ENCODE measurements at places on chromosomes 4 and X.

DNA sequence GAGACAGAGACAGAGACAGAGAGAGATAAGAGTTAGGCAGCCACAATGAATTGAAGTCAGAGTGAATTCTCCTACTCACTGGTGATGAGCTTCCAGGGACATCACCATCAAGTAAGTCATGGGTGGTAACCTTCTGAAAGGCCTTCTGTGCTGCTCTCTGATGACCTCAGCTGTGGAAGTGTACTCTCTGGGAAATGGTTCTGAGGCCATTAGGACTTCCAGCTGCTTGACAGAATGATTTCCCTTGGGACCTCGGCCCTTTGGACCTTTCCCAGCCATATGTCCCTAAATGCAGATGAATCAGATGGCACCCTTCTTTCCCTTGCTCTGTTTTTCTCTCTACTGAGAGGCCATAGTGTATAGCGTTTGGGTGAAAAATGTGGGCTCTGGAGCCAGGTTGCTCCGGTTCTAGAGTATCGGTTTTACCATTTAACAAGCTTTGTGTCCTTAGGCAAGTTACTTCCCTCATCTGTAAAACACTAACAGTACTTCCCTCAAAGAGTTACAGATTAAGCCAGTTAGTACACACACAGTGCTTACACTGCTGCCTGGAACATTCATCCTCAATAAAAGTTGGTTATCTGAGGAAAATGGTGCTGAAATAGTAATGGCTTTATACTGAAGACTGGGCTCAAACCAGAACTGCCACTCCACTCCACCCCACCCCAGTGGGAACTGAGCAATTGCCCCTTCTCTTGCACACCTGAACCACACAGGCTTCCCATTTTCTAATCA lies 7.6 kb downstream of the SEPTIN11 start:
- no peak for DNase-seq

DNA sequence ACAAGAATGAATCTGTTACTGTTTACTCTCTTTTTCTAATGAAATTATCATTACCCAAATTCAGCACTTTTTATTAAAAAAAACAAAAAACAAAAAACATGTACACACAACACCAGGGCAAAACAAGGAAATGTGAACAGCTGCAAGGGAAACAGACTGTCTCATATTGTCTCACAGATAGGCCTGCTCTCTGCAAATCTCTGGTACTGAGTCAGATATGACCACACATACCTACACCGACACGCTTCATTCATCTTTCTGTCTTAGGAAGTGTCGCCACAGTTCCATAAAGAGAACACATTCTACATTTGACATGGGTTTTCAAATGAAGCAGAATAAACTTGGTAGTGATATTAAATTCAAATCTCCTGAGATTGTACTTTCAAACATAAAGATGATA lies 92.2 kb upstream of the GPR34 start:
- no peak for DNase-seq

DNA sequence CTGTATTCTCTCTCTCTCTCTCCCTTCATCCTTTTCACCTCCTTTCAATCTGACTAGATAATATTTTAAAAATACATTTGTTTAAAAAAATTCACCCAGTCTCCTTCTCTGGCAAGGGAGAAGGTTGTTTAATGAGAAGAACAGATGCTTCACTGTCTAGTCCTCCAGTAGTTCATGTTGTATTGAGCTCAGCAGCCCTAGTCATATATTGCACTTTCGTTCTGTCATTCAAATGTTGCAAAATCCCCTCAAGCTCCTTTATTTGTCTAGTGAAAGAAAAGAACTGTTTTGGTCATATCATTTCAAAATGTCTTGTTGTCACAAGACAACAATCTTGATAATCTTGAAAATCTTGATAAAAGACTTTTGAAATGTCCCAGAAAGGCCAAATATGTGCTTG lies 248.0 kb downstream of the GALNTL6 start:
- no peak for DNase-seq

DNA sequence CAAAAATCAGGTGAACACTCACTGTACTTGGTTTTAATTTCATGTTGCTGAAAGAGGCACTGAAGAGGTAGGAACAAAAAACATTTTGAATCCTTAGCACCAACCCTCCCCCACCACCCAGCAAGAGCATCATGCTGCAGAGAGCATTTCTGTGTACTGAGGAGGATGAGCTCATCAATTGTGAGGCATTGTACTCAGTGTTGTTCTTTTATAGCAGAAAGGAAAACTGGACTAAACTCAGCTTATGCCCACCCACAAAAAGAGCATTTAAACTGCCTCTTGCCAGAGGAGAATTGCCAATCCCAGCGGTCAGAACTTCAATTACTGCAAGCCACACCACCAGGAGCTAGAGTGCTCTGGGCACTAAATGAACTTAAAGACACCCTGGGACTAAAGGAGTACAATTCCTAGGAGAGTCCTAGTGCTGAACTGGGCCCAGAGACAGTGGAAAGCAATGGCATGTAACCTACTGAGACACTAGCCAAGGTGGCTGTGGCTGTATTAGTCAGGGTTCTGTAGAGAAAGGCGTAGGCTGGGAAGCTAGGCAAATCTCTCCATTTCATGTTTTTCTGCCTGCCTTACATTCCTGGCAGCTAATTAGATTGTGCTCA lies 280.7 kb upstream of the KLHL4 start:
- no peak for DNase-seq

- no peak for DNase-seq
Observed at GRCh38 chr4:176451443-176451842, 131.7 kb downstream of the SPCS3 start.

- no peak for DNase-seq
Observed at GRCh38 chr4:142563682-142564291, 282.3 kb downstream of the INPP4B start.

GRCh38 chr4:47891928-47892327 lies 22.5 kb downstream of the NFXL1 start:
- no peak for DNase-seq

DNA sequence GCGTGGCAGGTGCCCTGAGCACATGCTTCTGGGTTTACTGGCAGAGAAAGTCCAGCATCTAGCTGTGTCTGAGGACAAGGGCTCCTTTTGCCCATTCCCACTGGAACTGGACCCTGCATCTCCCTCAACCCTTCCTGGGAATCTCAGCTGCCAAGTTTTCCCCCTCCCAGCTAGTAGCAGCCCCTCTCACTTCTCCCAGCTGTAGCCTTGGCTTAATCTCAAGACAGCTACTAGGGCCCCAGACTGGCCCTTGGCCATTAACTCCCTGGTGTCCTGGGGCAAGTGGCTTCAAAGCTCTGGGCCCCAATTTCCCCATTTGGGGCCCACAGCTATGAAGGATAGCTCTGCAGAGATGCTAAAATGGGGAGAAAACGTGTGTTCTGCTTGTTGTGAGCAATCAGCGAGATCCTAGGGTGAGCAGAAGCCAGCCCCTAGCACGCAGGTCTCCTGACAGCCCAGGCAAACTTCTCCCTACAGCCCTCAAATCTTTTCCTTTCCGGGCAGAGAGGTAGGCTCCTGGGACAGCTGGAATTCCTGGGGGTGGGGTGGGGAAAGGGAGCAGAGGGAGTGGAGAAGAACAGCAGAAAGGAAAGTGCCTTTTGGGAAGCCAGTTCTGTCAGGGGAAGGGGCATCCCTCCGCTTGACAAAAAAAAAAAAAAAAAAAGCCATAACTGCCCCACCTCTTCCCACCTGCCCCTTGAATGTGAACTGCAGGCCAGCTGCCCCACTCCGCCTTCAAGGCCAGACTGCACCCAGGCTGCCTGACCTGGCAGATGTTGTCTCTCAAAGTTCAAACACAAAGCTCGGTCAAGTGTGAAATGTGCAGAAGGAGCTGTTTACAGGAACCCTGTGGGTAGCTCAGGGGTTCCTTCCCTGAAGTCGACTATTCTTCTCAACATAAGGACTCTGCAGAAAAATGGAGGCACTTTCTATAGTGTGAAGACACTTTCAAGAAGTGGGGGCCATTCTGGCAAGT lies 16.6 kb downstream of the FGD1 start:
- DNase-seq: no peak

DNA sequence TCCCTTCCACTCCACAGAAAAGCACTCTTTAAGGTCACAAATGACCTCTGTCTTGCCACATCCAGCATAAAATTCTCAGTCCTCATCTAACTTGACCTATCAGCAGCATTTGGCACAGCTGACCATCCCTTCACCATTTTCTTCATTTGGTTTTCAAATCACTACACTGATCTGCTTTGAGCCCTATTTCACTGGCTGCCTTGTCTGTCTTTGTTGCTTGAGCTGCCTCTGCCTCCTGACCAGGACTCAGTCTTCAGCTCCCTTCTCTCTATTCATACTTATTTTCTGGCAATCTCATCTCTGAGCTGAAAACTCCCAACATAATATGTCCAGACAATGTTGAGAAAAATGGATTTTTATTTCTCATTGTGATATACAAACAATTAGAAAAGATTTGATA lies 27.7 kb upstream of the PDE5A start:
- no peak for DNase-seq

- DNase-seq: no peak
Observed at GRCh38 chr4:119543187-119543586, 85.4 kb downstream of the PDE5A start.

DNA sequence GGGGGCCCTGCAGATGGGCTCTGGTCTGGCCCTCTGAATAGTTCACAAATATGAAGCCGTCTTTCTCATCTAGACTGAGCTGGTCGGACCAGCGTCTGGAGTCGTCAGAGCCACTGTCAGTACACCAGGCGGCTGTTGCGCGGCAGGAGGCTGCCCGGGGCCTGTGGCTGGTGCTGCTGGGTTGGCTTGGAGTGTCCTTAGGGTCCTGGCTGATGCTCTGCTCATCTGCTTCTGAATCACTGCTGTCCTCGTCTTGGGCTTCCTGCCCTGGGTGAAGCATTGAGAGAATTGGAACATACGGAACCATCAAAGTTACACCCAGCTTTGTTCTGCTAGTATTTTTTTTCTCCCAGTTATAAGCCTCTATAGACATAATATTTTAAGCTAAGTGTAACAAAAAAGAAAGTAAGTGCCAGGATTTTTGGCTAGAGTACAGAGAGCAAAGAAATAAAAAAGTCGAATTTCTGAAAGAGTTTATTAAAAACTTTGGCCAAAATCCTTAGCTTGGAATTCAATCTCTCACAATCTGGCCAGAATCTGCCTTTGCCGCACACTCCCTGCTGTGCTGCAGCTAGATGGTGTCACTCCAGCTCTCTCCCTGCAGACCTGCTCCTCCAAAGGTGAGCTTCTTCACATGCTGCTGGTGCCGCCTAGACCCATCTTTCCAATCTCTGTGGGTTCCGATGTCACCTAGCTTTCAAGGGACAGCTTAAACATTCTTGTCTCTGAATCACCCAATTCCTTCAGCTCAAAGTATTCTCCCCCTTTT lies 96.2 kb downstream of the CDS1 start:
- no peak for DNase-seq

Data from cardiac septum (tissue), 1 donor.